Psoas muscle (tissue), 8 donors: ENCODE measurements at places on chromosomes 5 and 9. TPM values are rescaled to one million over a fixed set of nuclear protein-coding genes. Genes with fewer than 3 reads are reported as not detected.

GRCh38 chr5:140055152-140055551 lies 12.1 kb upstream of the NRG2 start:
- no peaks in the 10 kb centered on the region for H3K36me3 ChIP-seq
- no peak overlapping the region for H3K4me3 ChIP-seq
- peaks cover 5% of the 10 kb centered on the region for H3K27me3 ChIP-seq
- H3K27ac ChIP-seq: no peak overlapping the region
- peaks cover 17% of the 10 kb centered on the region for H3K4me1 ChIP-seq

- H3K27me3 ChIP-seq: no peaks in the 10 kb centered on the region
- no peak overlapping the region for H3K4me3 ChIP-seq
- H3K27ac ChIP-seq: no peak overlapping the region
- no peaks in the 10 kb centered on the region for H3K4me1 ChIP-seq
- no peaks in the 10 kb centered on the region for H3K36me3 ChIP-seq
Observed at GRCh38 chr5:100758780-100759179, 144.3 kb downstream of the ST8SIA4 start.

GRCh38 chr5:43042176-43042625 lies 2.1 kb upstream of the ANXA2R start:
- H3K4me1 ChIP-seq: peaks cover 34% of the 10 kb centered on the region
- H3K27ac ChIP-seq: peak overlapping the region; percentile 96
- no peaks in the 10 kb centered on the region for H3K27me3 ChIP-seq
- no peaks in the 10 kb centered on the region for H3K36me3 ChIP-seq

DNA sequence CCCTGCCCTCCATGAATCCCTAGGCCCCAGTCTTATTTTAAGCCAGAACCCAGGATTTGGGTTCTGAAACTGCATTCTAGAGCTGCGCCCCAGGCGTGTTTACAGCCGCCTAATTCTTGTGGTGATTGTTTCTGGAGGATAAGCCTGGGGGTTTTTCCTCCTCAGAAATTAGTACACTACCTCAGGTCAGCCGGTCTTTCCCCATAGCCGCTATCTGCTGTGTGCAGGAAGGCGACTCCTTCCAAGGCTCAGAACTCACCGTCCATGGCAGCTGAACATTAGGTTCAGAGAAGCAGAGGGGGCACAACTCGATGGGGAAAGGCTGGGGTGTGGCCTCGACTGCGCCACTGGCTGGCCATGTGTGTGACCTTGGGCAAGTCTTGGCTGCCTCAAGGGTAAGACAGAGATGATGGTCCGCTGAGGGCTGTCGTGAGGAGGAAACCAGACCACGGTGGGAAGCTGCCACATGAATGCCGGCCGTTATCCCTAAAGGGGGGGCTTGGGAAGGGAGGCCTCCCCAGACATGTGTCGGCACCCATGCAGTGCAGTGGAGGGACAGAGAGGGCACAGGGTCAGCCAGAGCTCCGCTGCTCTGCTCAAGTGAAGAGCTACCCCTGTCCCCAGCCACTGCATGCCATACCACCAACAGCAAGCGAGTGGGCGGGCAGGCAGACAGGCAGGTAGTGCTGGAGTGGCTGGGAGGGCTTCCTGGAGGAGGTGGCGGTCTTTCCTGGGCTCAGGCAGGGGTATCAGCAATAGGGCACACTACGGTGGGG lies 28.9 kb downstream of the SHB start:
- peaks cover 43% of the 10 kb centered on the region for H3K4me1 ChIP-seq
- no peak for DNase-seq
- no peaks in the 10 kb centered on the region for H3K27me3 ChIP-seq
- H3K4me3 ChIP-seq: no peak overlapping the region

- no peaks in the 10 kb centered on the region for H3K36me3 ChIP-seq
- H3K27me3 ChIP-seq: no peaks in the 10 kb centered on the region
- H3K27ac ChIP-seq: peak within 1 kb of the TSS; percentile 81
- peak; percentile 86 for DNase-seq
Observed at GRCh38 chr5:53560506-53561191, at the start of gene NDUFS4. TSS of gene NDUFS4 (plus strand) at chr5:53560639. CDS start at chr5:53560663, 24 bp downstream.

DNA sequence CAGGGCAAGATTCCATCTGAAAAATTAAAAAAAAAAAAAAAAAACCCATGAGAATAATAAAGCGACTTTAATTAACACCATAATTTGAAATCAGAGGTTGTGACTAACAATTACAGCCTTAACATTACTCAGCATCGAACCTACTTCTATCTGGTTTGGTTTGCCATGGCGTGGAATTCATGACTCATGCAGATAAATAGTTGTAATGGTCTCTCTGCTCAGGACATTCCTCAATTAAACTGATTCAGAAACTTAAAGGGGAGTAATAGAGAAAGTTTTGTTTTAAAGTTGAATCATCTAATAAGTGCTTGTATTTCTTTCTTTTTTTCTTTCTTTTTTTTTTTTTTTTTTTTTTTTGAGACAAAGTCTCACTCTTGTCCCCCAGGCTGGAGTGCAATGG lies 135.5 kb downstream of the SPATA31D1 start:
- H3K36me3 ChIP-seq: no peaks in the 10 kb centered on the region
- H3K4me1 ChIP-seq: no peaks in the 10 kb centered on the region
- no peak for DNase-seq
- H3K27ac ChIP-seq: no peak overlapping the region
- no peaks in the 10 kb centered on the region for H3K27me3 ChIP-seq

DNA sequence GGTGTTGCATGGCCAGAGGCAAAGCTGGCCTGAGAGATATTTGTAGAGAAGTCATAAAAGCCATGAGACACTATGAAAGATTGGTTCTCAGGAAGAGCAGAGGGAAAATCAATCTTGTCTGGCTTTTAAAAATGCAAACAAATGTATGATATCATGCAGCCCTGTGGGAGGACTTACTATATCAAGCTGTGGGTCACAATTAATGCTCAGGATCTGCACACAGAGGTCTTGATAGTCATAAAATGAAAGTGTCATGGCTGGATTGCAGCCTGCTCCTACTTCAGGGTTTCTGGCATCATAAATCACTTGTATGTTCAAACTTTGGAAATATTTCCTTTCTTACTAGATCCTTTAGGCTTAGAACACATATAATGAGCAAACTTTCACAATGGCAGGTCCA lies 151.5 kb downstream of the SEMA6A start:
- H3K36me3 ChIP-seq: no peaks in the 10 kb centered on the region
- H3K27ac ChIP-seq: no peak overlapping the region
- no peaks in the 10 kb centered on the region for H3K27me3 ChIP-seq
- H3K4me1 ChIP-seq: no peaks in the 10 kb centered on the region

- H3K27ac ChIP-seq: no peak overlapping the region
- H3K27me3 ChIP-seq: no peaks in the 10 kb centered on the region
Observed at GRCh38 chr9:130756455-130757152, 63.0 kb downstream of the EXOSC2 start.

DNA sequence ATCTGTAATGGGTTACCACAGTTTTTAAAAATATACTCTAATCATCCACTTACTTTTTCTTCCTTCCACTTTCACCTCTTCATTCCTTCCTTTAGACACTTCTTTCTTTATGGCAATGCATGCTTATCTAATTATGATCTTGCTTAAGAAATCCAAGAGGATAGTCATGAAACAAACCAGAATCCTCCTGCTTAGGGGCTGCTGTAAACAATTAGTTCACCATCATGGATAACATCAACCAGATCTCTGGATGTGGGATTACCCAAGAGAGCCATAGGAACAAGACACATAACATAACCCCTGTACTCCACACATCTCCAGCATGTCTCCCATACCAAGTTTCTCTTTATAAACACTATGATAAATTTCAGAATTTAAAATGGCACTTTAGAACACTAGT lies 713.4 kb upstream of the PTPRD start:
- no peak for DNase-seq
- no peak overlapping the region for H3K4me3 ChIP-seq
- no peaks in the 10 kb centered on the region for H3K4me1 ChIP-seq

- no peak for DNase-seq
- H3K4me3 ChIP-seq: no peak overlapping the region
- H3K27me3 ChIP-seq: no peaks in the 10 kb centered on the region
- no peaks in the 10 kb centered on the region for H3K4me1 ChIP-seq
- H3K27ac ChIP-seq: no peak overlapping the region
Observed at GRCh38 chr5:7317751-7318150, 78.2 kb upstream of the ADCY2 start.

DNA sequence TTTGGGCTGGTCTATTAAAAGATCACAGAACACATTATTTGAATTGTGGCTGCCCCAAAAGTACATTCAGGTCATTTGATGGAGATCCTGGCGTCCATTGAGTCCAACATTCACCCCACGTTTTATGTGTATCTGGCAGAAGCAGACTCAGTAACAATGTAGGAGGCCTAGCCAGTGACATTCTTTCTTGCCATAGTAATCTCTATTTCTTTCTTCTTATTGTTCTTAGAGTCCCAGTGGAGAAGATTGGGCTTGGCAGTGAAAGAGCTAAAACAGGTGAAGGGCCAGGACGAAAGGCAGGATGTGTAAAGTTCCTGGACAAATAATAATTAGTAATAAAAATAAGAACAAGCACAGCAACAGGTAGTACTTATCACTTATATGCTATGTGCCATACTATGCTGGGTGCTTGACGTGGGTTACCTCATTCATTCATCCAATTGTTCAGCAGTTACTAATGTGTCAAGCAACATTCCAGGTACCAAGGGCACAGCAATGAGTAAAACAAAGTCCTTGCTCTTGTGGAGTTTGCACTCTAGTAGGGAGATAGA lies 12.6 kb upstream of the ANKH start:
- H3K4me3 ChIP-seq: no peak overlapping the region
- H3K27ac ChIP-seq: no peak overlapping the region
- no peaks in the 10 kb centered on the region for H3K36me3 ChIP-seq
- H3K4me1 ChIP-seq: peaks cover 3% of the 10 kb centered on the region

DNA sequence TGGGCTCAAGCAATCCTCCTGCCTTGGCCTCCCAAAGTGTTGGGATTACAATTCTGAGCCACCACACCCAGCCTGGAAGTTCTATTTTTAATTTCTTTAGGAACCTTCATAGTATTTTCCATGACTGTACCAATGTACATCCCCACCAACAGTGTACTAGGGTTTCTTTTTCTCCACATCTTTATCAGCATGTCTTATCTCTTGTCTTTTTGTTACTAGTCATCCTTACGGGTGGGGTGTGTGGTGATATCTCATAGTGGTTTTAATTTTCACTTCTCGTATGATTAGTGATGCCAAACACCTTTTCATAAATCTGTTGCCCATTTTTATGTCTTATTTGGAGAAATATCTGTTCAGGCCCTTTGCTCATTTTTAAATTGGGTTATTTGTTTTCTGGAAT lies 123.0 kb upstream of the MEF2C start:
- no peaks in the 10 kb centered on the region for H3K36me3 ChIP-seq
- DNase-seq: no peak
- no peak overlapping the region for H3K4me3 ChIP-seq
- no peaks in the 10 kb centered on the region for H3K27me3 ChIP-seq

DNA sequence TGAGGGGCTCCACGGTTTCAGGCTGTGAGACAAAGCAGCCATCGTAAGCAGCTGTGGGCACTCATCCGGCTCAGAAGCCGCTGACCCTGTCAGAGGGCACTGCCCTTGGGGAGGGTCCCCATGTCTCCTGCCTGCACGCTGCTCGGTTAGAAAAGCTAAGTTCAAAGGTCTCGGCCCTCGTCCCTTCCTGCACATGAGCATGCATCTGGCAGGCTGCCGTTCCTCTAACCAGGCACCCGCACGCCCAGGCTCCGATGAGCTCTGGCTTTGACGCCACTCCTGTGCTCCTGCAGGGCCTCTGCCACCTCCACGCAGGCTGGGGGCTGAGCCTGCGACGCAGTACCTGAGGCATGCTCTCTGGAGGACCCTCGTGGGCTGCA lies 51.3 kb downstream of the NKD2 start:
- no peaks in the 10 kb centered on the region for H3K27me3 ChIP-seq
- H3K4me3 ChIP-seq: no peak overlapping the region
- H3K27ac ChIP-seq: no peak overlapping the region
- H3K36me3 ChIP-seq: peaks cover 14% of the 10 kb centered on the region
- no peaks in the 10 kb centered on the region for H3K4me1 ChIP-seq
- no peak for DNase-seq

DNA sequence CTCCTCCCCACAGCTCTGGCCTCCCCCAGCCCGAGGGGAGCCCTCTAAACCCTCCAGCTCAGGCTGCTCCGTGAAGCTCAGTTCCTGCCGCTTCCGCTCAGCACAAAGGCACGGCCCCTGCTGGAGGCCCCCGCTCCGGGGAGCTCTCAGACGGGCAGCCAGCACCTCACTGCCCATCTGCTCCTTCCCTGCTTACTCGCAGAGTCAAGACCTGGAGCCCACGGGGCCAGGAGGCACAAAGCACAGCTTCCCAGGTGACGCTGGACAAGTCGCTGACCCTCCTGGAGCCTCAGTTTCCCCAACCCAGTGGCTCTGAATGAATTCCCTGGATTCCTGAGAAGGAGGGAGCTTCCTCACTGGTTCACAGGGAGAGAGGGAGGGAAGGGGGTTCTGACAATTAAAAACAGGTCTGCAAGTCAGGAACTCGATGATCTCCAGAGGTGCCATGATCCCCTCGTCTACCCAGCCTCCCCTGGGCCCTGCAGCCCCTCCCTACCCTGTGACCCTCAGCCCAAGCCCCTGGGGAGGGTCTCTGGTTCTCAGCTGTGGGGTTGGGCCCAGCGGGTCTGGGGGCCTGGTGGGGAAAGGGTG lies 36.2 kb downstream of the VAV2 start:
- H3K27ac ChIP-seq: no peak overlapping the region
- peak overlapping the region; percentile 22 for H3K4me3 ChIP-seq
- H3K27me3 ChIP-seq: peaks cover 35% of the 10 kb centered on the region
- peak; percentile 52 for DNase-seq
- H3K4me1 ChIP-seq: peaks cover 9% of the 10 kb centered on the region

GRCh38 chr9:22050924-22051323 lies 41.8 kb upstream of the CDKN2B start:
- H3K4me1 ChIP-seq: peaks cover 11% of the 10 kb centered on the region
- no peak overlapping the region for H3K27ac ChIP-seq
- no peak for DNase-seq
- no peaks in the 10 kb centered on the region for H3K27me3 ChIP-seq

GRCh38 chr5:68115584-68115983 lies 100.0 kb upstream of the PIK3R1 start:
- H3K4me1 ChIP-seq: no peaks in the 10 kb centered on the region
- no peak for DNase-seq
- no peak overlapping the region for H3K4me3 ChIP-seq

DNA sequence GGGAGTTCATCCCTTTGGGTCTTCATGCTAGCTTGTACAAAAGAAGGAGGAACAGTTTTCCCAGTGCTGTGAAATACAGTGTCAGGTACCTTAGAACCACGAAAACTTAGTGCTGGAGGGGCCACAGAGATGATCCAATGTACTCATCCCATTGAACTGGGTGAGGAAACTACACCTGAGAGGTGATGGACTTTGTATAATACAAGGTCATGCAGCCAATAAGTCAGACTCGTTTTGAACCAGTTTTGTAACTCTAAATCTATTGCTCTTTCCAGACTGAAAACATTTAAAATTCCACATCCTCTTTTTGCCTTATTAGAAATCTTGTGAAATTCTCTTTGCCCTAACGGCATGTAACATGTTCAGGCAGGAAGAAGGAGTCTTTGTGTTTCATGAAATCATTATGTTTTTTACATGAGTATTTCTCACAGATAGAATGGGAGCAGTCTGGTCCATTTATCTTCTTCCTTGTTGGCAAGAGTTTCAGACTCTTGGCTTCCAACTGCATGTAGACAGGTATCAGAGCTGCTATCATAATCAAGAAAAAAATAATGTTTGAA lies 146.8 kb upstream of the FBXL7 start:
- H3K4me1 ChIP-seq: no peaks in the 10 kb centered on the region
- H3K36me3 ChIP-seq: no peaks in the 10 kb centered on the region
- H3K27me3 ChIP-seq: no peaks in the 10 kb centered on the region
- no peak overlapping the region for H3K27ac ChIP-seq

The LIFR gene
- polyA plus RNA-seq: 27.4 TPM

The PLPP6 gene
- polyA plus RNA-seq: 0.53 TPM

The CMYA5 gene
- polyA plus RNA-seq: 1,216 TPM

The CDH6 gene
- polyA plus RNA-seq: 0.47 TPM

The NXNL2 gene
- 0.05 TPM for polyA plus RNA-seq

The CIZ1 gene
- 84.7 TPM for polyA plus RNA-seq

The GDF9 gene
- polyA plus RNA-seq: 0.07 TPM
